HepG2 (cell line): ENCODE measurements at places on chromosomes 12 and 14.

GRCh38 chr14:94462219-94462551 is 9.6 kb upstream of the SERPINA11 start:
- no peak for DNase-seq

DNA sequence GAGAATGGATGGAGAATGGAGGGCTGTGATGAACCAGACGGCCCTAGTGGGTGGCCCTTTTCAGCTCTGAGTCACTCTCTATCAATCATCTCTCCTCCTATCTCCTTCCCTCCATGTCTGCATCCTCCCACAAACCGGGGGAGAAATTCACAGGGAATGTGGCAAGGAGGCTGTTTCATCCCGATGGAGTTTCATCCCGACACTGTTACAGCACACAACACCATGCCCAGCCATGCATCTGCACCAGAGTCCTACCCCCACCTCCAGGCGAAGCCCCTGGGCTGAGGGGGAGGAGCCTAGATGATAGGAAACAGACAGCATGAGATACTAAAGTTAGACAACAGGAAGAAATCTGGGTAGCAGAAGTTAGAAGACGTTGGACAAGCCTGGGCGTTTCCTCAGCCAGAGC is 20.8 kb downstream of the SLC8B1 start:
- DNase-seq, result no peak

DNA sequence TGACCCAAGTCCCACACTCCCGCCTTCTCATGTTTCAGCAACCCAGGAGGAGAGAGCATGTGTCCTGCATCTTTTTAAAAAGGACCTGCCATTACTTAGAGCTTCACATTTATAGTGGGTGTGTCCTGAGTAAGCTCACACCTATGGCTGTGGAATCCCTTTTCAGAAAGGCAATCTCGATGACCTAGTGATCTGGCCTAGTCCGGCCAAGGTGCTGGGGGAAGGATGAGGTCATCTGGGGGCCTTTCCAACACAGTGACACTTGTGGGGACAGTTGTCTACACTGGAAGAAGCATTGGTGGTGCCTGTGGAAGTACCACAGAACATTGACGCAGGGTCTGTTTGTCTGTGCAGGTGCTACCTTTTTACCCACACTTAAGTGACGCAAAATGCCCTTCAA is 8.2 kb downstream of the TCP11L2 start:
- no peak for DNase-seq

DNA sequence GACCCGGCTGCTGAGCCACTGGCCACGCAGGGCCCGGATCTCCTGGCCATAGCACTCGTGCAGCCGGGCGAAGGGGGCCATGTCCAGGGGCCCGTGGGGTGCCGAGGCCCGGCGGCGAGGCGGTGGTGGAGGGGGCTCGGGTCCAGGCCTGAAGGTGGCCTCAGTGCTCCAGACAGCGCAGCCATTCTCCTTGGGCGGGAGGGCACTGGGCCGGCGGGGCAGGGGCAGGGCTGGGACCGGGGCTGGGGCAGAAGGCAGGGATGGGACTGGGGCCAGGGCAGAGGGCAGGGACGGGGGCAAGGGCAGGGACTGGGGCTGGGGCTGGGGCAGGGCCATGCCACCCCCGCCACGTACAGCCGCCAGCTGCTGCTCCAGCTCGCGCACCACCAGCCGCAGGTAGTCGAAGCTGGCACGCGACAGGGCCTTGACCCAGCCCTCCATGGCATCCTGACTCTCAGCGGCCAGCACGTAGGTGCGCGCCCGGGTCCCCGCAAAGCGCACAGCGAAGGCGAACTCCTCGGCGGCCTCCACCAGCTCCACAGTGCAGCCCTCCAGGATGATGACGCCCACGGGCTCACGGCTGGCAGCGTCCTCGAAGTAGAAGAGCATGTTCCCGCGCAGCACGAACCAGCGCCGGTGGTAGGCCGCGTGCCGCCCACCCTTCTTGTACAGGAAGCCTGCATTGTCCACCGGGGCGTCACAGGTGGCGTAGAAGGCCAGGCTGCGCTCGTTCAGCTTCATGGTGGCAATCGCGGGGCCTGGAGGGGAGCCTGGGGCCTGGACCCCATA is 6.0 kb downstream of the PHETA1 start:
- DNase-seq, result no peak

DNA sequence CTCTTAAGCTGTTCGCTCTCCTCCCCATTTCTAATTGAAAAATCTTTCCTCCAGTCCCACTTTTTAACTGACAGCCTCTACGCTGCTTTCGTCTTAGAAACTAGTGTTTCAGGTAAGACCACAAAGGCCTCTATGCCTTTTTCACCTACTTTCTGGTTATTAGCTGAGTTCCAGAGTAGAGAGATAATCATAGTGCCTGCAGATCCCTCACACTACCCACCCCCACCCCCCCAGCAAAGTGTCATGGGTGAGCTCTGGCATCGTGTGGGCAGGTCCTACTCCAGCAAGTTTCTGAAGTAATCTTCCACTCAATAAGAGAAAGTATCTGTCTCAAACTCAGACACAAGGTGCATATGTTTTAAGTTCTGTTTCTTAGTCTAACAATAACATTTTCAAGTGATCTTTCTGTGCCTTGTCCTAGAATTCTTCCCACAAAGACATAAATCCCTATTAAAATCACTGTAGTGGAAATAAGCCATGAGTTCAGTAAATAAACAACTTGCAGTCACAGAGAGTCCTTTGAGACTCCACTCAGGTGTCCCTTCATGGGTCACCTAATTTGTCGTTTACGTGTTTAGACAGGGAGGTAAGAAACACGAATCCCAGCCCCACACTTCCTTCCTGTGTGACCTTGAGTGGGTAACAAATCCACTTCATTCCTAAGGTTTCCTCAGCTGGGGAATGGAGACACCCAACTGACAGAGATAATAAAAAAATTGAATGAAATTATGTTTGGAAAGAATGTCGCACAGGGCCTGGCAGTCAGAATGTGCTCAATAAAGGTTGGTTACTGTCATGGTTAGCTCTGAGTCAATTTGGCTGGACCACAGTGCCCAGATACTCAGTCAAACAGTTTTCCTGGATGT is 228.9 kb upstream of the CAND1 start:
- DNase-seq, result no peak

GRCh38 chr12:123369229-123369628 is 4.6 kb upstream of the SBNO1 start:
- DNase-seq, result no peak

DNA sequence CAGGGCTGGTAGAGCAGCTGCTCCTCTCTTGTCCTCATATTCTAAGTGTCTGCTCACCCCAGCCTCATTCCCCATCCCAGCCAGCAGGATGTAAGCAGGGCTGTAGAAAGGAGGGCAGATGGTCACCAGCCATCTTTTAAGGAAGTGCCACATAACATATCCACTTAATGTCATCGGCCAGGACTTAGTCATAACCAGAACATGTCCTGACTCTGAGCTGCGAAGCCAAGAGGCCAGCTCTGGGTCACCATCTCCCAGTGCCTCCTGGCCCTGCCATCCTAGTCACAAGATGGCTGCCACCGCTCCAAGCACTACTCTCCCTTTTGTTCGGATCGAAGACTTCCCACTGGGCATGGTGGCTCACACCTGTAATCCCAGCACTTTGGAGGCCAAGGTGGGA is 123.9 kb downstream of the PLXNC1 start:
- no peak for DNase-seq

GRCh38 chr14:67833403-67833802 is 13.8 kb downstream of the RAD51B start:
- no peak for DNase-seq

- DNase-seq, result no peak
Observed at GRCh38 chr12:29771786-29772185, 12.0 kb downstream of the TMTC1 start.

- DNase-seq, result no peak
Observed at GRCh38 chr12:14387219-14387871, 21.9 kb downstream of the ATF7IP start.

GRCh38 chr12:84607170-84607819 is 305.3 kb downstream of the SLC6A15 start:
- no peak for DNase-seq

- no peak for DNase-seq
Observed at GRCh38 chr12:47825173-47825639, 5.5 kb upstream of the HDAC7 start.

GRCh38 chr14:65471038-65471878 is 58.7 kb downstream of the FUT8 start:
- DNase-seq, result no peak

GRCh38 chr12:93438266-93439050 is 3.3 kb downstream of the UBE2N start:
- DNase-seq, result no peak

GRCh38 chr12:11786638-11787365 is 137.3 kb downstream of the ETV6 start:
- no peak for DNase-seq

- no peak for DNase-seq
Observed at GRCh38 chr12:56724701-56724971, 463 bp downstream of the NACA start.

- no peak for DNase-seq
Observed at GRCh38 chr14:75542588-75543091, 20.4 kb downstream of the BATF start.

DNA sequence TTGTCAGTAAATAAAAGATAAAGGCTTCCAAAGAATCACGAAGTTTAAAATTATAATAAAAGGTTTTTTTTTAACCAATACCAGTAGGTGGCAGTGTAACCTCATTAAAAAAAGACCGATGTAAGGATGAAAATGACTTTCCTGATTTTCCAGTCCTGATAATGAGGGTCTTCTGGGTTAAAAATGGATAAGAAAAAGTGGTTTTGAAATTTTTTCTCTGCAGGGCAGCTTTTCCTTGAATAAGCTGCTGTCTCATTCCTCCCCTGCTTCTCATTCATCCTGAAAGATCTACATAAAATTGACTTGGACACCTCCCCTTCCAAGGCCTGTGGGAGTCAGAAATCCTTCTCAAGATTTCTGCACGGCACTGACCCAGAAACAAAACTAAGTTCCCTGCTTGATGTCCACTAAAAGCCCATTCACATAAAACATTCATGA is 58.9 kb upstream of the FBXO33 start:
- DNase-seq, result peak; percentile 59

DNA sequence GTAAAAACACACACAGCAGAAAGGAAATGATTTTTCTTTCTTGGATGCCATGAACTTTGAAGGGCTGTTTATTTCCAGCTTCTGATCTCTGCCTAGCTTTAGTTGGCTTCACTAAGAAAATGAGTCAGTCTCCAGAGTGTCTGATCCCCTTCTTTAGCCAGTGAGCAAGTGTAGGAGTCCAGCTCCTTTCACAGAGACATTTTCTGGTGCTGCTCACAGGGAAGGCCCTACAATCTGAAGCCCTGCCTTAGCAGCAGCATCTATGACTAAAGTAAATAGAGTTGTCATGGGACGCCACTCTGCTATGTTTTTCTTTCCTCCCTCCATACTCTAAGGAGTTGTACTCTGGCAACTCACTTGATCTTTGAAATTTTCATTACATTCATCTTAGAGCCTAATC is 103.5 kb downstream of the RPAP3 start:
- no peak for DNase-seq

DNA sequence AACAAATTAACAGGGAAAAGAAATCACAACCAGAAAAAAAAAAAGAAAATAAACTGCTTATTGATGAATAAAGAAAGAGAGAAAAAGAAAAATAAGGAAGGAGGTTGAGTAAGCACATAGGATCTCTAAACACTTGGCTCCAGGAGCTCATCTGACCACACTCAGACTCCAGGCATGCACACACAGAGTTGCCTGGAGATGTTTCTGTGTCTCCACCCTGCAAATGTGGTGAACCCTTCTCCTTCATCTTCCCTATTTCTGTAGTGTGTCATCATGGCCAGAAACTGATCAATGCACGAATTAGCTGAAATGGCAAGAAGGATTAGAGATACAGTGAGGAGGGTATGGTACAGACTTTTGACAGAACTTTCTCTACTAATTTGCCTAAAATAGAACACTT is 20.2 kb downstream of the OR4N2 start:
- no peak for DNase-seq

DNA sequence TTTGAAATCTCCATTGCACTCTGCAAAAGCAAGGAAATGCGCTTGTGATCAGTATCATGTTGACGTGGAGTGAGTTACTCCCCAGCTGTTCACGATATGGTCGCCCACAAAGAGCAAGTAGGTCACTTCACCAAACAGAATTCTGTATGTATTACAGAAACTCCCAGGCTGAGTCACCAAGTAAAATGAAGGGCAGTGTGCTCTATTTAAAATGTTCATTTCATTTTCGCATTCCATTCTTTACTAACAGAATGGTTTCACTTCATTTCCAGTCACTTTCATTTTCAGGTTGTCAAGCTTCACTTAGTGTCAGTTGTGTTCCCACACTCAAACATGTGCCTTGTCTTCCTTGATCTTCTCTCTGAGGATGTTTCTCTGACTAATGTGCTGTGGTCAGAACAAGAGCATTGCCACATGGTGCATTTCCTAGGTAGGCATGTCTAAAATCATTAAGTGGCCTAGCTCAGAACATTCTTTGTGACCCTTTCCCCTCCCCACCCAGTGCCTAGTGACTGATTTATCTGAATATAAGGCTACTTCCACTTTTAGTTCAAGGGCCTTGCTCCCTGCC is 391.2 kb downstream of the RAD51B start:
- peak; percentile 39 for DNase-seq

DNA sequence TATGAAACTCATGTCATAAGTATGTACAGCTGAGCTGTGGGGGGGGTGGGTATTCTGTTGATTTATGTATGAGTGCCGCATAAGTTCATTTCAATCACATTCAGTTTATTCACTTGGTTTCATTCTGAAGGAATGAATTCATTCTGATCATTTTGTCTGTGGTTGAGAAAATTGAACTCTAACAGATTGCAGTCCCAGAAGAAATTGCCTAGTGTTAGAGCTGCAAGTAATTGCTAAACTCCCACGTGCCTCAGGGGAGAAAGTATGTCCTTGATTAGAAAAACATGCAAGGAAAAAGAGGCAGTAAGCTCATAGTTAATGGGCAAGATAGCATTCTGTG is 442.4 kb upstream of the MGAT4C start:
- DNase-seq, result no peak

DNA sequence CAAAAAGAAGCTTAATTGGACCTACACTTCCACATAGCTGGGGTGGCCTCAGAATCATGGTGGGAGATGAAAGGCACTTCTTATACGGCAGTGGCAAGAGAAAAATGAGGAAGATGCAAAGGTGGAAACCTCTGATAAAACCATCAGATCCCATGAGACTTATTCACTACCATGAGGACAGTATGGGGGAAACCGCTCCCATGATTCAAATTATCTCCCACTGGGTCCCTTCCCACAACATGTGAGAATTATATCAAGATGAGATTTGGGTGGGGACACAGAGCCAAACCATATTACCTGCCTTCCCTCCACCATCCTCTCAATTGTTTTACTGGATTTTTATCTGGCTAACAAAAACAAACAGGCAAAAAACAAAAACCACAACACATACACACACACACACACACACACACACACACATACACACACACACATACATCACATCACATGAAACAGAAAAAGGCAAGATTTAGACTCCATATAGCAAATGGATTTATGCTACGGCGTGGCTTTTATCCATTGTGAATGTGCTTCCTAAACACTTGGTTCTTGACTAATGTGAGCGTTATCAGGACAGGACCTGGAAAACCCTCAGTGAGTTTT is 66.7 kb downstream of the ZFP36L1 start:
- DNase-seq, result no peak

GRCh38 chr12:13443498-13443897 is 247.0 kb downstream of the EMP1 start:
- DNase-seq, result no peak
